ENCODE measurements at places on chromosomes 16 and 17. TPM values are rescaled to one million over a fixed set of nuclear protein-coding genes. Genes with fewer than 3 reads are reported as not detected.

KRT27 gene
- total RNA-seq, result not detected

CACNG3 gene
- total RNA-seq, result not detected

CRYM gene
- total RNA-seq, result 20.5 TPM

KRTAP4-3 gene
- total RNA-seq, result not detected

PYDC1 gene
- not detected for total RNA-seq

CHST4 gene
- total RNA-seq, result not detected

ZP2 gene
- not detected for total RNA-seq

ACSM3 gene
- total RNA-seq, result 47.2 TPM

Measured in Caki2 (cell line).